Hematopoietic multipotent progenitor cell treated with erythropoietin and hydrocortisone succinate and interleukin-3 and kit ligand, for 4 days (in vitro differentiated cells): ENCODE measurements at places on chromosomes 7 and 10.
A peak's percentile ranks its signal among the peaks of the same experiment; 100 is the strongest.

DNA sequence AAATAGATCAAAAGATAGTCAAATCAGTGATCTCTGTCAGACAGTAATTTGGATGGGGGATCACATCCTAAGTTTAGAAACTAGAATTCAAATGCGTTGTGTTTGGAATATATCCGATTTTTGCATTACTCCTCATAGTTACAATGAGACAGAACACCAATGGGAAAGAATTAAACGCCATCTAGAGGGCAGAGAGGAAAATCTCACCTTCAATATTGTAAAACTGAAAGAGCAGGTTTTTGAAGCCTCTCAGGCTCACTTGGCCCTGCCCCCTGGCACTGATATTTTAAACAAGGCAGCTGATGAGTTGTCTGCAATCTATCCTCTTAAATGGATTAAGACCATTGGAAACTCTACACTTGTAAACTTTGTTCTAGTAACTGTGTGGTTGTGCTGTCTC lies 17.7 kb downstream of the FRG2B start:
- peak; percentile 64 for DNase-seq

DNA sequence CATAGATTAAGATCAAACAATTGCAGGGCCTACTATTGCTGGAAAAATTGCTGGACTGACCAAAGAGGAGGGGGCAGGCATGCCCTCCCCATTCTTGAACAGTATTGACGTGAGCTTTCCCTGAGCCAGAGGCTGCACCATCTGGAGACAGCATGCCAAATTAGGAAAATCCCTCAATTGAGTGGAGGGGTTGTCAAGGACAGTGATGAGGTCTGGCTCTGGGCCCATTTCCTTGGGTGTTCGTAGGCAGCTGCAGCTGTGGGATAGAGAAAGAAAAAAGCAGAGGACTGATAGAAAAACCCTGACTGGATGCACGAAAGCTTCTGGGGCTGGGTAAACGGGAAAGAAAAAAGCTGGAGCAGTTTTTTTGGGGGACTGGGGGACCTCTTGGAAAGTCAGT lies 22.8 kb upstream of the ORC5 start:
- no peak for DNase-seq

DNA sequence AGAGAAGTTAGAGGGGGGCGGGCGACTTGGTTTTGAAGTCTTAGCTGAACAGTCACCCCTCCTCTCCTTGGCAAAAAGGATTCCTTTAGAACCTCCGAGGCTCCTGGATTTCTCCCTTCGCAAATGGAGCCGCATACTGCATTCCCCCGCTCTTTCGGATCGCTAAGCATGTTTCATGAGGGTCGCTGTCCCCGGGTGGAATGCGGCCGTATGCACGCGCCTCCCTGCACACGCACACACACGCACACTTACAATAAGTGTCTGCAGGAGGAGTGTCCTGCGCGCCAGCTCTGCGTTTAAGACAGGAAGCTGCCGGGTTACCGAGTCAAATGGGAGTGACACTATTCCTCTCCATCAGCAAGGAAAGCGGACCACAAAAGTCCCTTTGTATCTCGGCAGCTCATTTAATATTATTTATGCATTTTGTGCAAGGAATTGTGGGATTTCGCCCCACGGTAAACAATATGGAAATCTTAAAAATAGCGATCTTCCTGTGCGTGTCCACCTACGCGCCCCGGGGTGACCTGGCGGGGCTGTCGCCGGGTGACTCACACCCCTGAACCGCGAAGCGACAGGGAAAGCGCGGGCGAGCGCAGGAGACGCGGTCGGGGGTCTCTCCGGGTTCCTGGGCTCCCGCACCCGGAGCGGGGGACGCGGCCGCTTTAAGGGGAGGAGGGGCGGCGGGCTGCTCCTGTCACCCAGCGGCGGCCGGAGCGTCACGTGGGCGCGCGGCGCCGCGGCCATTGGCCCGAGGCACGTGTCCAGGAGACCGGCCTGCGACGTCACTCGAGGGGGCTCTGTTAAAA lies 988 bp upstream of the EN2 start:
- peak; percentile 53 for DNase-seq

DNA sequence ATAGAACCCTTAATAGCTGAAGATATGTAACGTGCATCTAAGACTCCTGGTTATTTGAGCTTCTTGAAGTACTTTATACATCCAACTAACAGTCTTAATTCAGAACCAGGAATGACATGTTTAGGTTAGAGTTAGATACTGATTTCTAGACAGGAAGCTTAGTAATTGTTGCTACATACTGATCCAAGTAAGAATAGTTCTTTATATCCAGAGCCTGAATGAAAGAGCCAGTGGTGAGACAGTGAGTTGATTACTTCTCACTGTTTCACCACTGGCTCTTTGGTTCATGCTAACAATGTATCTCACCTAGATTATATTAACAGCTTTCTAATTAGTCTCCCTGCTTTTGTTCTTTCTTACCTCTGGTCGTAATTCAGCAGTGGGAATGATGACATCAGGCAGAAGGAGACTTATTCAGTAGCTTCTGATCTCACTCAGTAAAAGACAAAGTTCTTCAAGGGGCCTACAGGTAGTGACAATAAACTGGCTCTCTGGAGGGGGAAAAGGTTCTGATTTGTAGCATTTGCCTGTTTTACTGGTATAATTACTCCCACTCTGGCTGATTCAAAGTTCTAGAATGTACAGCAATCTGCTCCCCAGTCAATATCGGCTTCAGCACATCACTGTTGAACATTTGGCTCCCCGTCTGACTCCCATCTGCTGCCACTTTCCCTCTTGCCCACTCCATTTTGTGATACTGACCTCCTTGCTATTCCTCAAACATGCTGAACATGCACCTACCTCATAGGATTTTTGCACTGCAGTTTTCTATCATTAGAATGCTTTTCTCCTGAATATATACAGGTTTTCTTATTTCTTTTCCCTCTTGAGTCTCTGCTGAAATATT lies 29.1 kb downstream of the MCU start:
- no peak for DNase-seq

DNA sequence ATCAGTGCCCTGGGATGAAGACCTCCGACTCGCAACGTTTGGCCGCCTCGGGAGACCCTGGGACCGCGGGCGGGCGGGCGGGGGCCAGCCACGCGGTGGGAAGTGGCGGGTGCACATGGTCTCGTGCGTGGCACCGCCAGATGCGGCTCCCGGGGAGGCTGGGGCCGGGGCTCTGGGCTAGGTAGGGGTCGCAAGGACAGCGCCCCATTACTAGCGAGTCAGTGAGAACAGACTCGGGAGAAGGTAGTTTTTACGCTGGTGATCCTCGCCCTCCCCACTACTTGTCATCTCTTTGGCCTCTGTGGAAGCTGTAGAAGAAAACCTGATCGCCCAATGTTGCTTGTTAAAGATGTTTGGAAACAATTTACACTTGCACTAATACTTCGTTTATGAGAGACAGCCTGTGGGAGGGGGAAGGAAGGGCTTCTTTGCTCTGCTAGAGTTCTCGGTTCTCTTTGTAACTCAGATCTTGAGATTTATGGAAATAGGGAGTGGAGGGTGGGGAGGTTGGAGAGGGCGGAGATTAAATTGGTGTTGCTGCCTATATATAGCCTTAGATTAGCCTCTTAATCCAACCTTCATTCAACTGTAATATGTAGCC lies 591 bp downstream of the BZW2 start:
- DNase-seq = peak; percentile 63

DNA sequence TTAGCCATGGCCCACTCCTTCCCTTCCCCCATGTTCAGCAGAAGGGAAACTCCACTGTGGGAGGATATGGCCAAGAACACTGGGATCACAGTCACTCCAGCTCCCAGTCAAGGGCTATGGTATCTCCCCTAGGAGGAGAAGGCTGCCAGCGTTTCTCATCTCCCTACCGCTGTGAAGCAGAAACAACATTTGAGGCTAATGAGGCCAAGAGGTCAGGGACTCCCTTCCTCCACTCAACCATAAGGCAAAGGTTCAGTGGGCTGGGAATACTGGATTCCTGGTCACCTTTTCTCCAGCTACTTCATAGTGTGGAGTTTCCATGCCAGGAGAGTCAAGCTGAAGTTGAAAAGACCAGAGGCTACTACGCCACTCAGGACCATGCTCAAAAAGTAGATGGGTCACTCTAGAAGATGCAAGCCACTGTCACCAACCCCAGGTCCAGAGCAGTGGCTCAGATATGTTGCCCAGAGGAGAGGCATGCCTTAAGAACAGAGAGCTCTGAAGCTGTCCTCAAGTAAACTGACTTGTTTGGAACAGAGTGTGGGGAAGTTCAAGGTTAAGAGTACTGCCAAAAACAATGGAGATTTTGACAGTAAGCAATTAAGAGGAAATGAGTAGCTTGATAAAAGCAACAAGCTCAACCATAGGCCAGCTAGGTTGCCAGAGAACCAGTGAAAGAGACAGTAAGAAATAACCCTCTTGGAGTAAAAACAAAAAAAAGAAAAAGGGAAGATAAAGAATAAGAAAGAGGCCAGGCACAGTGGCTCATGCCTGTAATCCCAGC lies 3.8 kb upstream of the TMEM140 start:
- no peak for DNase-seq
